CD4-positive, alpha-beta T cell treated with Interleukin-4 for 1 hour (primary cell): ENCODE measurements at places on chromosomes 12 and 14.
A peak's percentile ranks its signal among the peaks of the same experiment; 100 is the strongest.

DNA sequence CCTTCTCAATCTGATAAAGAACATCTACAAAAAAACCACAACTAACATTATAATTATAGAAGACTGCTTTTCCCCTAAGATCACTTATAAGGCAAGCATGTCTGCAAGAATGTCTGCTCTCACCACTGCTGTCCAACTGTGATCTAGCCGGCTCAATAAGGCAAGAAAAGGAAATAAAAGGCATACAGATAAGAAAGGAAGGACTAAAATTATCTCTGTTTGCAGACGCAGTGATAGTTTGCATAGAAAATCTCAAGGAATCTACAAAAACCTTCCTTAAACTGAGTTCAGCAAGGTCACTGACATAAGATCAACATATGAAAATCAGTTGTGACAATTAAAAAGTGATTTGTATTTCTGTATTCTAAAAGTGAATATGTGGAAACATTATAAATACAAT, 138.0 kb upstream of the EGLN3 start:
- no peak for DNase-seq

GRCh38 chr14:24064091-24064795, 7.1 kb upstream of the CPNE6 start:
- no peak for DNase-seq

GRCh38 chr12:106736051-106736957, 38.2 kb upstream of the RIC8B start:
- no peak for DNase-seq

- DNase-seq = no peak
Measured at GRCh38 chr14:64685371-64686281, 18.6 kb upstream of the PLEKHG3 start.

- DNase-seq = no peak
Measured at GRCh38 chr14:42673963-42674362, 1067.3 kb downstream of the LRFN5 start.

GRCh38 chr12:26833743-26834490, 923 bp upstream of the ITPR2 start:
- peak; percentile 33 for DNase-seq

- peak; percentile 58 for DNase-seq
Measured at GRCh38 chr12:121750507-121750955, 38.0 kb downstream of the TMEM120B start.

- DNase-seq = no peak
Measured at GRCh38 chr14:95119336-95119735, 38.0 kb downstream of the DICER1 start.
